ENCODE measurements at places on chromosomes 5 and 9.

- DNase-seq, result no peak
Measured at GRCh38 chr5:158300256-158300655, 441.3 kb upstream of the CLINT1 start.

GRCh38 chr5:54720341-54720740, 202.8 kb downstream of the SNX18 start:
- DNase-seq, result no peak

- DNase-seq, result no peak
Measured at GRCh38 chr9:111630182-111630963, 761 bp upstream of the DNAJC25 start.

GRCh38 chr9:19650312-19650711, 138.5 kb downstream of the SLC24A2 start:
- DNase-seq, result no peak

DNA sequence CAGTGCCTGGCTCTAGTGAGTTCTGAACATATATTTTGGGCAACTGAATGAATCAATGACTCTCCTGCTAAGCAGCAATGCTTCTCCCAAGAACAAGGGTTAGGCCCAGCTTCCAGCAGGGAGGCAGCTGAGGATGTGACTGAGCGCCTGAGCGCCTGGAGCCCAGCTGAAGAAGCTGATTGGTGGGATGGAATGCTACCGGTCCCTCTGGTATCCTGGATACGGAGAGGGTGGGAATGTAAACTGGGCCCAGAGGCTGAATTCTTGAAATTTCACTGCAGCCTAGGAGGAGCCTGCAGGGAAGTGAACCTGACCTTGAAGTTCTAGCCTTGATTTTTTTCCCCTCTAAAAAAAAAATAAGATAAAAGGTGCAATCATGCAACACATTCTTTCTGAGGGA, 43.2 kb downstream of the WWC1 start:
- no peak for DNase-seq

DNA sequence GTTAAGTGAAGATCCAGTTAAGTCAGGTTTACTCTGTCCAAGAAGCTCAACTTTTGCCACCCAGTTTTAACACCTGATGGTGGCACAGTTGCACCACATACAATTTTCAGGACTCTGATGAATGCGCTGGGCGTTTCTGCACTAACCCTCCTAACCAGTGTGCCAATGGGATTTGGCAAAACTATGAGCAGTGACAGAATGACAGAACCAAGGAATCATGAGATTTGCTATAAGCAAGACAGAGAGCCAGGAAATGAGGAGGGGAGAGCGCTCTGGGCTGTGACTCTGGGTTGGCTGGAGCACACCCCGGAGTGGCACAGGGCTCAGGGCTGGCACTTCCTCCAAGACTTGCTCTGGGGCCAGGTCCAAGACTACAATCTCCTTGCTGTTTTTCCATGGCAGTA, 84.1 kb downstream of the SH3PXD2B start:
- DNase-seq, result no peak

GRCh38 chr9:34737677-34738260, 27.8 kb upstream of the CCL21 start:
- no peak for DNase-seq

DNA sequence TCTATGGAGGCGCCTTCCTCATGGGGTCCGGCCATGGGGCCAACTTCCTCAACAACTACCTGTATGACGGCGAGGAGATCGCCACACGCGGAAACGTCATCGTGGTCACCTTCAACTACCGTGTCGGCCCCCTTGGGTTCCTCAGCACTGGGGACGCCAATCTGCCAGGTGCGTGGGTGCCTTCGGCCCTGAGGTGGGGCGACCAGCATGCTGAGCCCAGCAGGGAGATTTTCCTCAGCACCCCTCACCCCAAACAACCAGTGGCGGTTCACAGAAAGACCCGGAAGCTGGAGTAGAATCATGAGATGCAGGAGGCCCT, 3.2 kb downstream of the CEL start:
- DNase-seq, result no peak

GRCh38 chr9:74493512-74493911, 3.6 kb upstream of the RORB start:
- no peak for DNase-seq

GRCh38 chr9:85262333-85262732, 479.4 kb downstream of the AGTPBP1 start:
- no peak for DNase-seq
